Fibroblast of lung (primary cell): ENCODE measurements at places on chromosomes 2 and 18. TPM values are rescaled to one million over a fixed set of nuclear protein-coding genes. Genes with fewer than 3 reads are reported as not detected.

DNA sequence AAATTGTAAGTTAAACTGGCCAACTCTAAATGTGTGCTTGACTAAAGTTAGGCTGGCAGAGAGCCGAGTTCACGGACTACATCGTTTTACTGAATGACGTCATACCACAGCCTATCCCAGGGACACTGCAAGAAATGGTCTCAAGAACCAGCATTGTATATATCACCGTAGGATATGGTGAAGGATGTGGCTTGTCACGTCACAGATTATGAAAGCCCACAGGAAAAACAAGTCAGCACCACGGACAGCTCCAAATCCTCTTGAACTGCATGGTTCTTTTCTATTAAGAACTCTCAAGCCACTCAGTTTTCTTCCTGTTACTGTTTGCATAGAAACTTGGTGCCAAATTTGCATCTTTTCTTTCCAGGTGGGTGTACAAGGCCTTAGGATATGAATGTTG is 85.1 kb upstream of the ACAA2 start:
- peak; percentile 76 for DNase-seq

- DNase-seq, result peak; percentile 57
These were observed 96.5 kb downstream of the ZFP36L2 start for GRCh38 chr2:43129676-43130547.

GRCh38 chr2:10449838-10450691 is 1.9 kb upstream of the ODC1 start:
- peak; percentile 20 for DNase-seq

RAB6C gene
- not detected in 2 replicates for total RNA-seq

TNFRSF11A gene
- total RNA-seq, result 0.26 and 0.66 TPM in 2 replicates
